Pancreas (tissue), 10 donors: ENCODE measurements at places on chromosomes 16 and 17. TPM values are rescaled to one million over a fixed set of nuclear protein-coding genes. Genes with fewer than 3 reads are reported as not detected.

DNA sequence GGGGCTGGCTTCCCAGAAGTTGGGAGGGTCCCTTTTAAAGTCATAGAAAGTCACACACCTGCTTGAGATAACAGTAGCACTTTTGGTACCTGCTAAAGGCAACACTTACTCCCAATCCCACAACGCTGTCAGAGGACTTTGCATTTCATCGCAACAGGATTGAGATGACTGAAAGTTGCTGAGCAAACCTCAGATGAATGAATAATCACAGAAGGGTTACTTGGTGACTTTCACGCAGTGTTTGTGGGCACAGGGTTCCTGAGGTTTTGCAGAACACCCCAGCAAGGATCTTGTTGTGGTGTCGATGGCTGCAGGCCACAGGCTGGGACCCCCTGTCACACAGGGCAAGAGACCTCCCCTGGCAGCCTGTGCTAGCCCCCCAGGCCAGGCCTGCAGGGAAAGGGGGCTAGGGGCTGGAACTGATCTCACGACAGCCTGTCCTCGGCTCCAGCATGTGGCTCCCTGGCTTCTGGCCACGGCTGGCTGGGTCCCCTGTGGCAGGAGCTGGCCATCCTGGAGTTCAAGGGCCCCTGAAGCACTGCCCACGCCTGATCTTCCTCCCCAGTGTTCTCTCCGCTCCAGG is 79.4 kb upstream of the CBX4 start:
- DNase-seq, result no peak

Gene CLDN6
- total RNA-seq, result 0.37 TPM

GRCh38 chr16:72033437-72033836 is 20.9 kb upstream of the HP start:
- no peak for DNase-seq

GRCh38 chr17:80790981-80791742 is 200.5 kb upstream of the CHMP6 start:
- peak; percentile 2 for DNase-seq
